Type B pancreatic cell (in vitro differentiated cells): ENCODE measurements at places on chromosomes 11 and 22.

DNA sequence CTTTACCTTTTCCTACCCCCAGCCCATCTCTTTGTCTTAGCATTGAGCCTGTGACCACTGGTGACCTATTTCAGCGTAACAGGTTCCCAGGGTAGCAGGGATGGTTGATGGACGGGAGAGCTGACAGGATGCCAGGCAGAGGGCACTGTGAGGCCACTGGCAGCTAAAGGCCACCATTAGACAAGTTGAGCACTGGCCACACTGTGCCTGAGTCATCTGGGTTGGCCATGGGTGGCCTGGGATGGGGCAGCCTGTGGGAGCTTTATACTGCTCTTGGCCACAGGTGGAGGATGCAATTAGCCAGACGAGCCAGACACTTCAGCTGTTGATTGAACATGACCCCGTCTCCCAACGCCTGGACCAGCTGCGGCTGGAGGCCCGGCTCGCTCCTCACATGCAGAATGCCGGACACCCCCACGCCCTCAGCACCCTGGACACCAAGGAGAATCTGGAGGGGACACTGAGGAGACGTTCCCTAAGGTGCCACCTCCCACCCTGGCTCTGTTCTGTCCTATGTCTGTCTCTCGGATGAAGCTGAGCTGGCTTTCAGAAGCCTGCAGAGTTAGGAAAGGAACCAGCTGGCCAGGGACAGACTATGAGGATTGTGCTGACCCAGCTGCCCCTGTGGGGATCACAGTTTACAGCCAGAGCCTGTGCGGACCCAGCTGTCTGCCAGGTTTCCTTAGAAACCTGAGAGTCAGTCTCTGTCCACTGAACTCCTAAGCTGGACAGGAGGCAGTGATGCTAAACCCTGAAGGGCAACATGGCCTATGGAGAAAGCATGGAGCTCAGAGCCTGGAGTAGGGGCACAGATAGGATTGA, 29.8 kb downstream of the PIK3IP1 start:
- H3K4me1 ChIP-seq, result no peaks in the 10 kb centered on the region
- H3K4me3 ChIP-seq, result no peak overlapping the region
- no peak overlapping the region for H3K27ac ChIP-seq

DNA sequence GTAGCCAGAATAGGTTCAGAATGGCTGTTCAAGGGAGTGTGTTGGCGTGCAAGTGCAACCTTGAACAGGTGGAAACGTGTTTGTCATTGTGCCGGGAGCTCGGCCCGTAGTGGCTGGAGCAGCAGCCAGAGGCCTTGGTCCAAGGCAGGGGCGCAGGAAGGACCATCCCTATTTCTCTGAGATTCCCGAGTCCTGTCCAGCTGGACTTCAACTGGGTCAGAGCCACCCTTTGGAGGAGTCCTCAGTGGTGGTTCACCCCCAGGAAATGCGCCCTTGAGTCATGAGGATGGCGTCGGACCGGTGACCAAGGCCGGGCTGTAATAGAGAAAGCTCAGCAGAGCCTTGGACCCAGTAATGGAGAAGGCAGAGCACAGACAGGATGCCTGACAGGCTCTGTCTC, 1402.0 kb downstream of the BRD1 start:
- H3K36me3 ChIP-seq, result no peaks in the 10 kb centered on the region
- peaks cover 11% of the 10 kb centered on the region for H3K4me1 ChIP-seq
- no peak overlapping the region for H3K27ac ChIP-seq

DNA sequence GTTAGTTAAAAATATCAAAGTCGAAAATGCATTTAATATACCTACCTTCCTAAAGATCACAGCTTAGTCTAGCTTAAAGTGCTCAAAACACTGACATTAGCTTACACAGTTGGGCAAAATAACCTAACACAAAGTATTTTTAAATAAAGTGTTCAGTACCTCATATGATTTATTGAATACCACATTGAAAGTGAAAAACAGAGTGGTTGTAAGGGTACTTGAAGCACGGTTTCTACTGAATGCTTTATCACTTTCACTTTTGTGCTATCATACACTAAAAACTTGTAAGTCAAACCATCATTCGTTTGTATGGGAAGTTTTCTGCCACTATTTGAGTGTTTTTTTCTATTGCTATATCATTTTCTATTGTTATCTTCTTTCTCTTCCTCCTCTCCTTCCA, 36.6 kb downstream of the ZBTB44 start:
- H3K4me3 ChIP-seq, result no peak overlapping the region
- H3K4me1 ChIP-seq, result no peaks in the 10 kb centered on the region
- no peaks in the 10 kb centered on the region for H3K27me3 ChIP-seq
- no peak for DNase-seq

DNA sequence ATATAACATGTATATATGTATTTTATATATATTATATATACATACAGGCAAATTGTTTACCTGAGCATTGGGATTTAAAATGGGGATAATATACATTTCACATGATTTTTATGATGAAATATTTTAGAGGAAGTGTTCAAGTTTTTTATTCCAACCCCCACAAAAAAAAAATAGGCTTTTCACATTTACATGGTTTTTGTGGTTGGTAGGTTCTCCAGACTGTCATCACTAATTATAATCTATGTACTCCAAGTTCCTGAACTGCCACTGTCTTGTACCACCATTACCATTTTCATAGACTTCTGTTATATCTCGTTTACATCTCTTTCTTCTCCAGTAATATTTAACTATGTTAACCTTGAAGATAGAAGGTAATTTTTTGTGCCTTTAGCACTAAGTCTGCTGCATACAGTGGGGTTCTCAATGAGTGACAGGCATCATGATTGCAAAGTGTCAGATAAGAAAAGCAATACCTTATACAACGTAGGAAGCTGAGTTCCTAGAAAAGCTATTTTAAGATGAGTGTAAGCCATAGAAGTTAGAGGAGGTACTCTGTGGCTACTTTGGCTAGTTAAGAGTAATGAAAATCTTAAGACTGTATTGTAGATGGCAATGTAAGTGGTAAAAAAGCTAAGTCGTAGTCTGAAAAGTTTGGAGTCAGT, 5.2 kb downstream of the TMEM126A start:
- H3K4me3 ChIP-seq, result no peak overlapping the region
- peaks cover 11% of the 10 kb centered on the region for H3K4me1 ChIP-seq
- DNase-seq, result no peak

GRCh38 chr11:46112961-46113607, 8.2 kb downstream of the PHF21A start:
- peaks cover 3% of the 10 kb centered on the region for H3K36me3 ChIP-seq
- no peaks in the 10 kb centered on the region for H3K27me3 ChIP-seq
- H3K27ac ChIP-seq, result peak overlapping the region; percentile 81
- H3K4me1 ChIP-seq, result peaks cover 54% of the 10 kb centered on the region
- DNase-seq, result no peak

DNA sequence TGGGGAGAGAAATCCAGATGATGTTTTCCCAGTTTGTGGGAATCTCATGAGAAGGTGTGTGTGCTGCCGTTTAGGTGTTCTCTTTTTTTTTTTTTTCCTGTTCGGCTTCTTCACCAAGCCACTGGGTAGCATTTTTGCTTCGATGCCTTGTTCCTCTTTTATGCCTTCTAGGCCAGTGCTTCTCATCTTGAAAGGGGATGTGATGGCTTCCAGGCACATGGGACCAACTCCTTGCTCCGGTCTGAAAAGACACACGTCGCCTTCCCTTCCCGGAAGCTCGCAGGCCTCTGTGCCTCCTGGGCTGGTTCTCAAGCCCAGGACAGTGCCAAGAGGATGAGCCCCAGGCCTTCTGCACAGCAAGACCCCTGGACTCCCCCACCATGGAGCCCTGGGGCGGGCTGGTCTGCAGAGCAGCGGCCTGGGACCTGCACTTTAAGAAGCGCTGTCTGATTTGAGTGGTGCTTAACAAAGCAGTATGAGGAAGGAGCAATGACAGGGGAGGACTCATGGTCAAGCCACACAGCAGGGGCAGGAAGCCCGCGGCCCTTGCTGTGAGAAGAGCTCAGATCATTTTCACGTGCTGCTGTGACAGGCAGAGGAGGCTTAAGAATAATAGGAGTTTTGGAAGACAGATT, 158.8 kb downstream of the MPPED1 start:
- no peak overlapping the region for H3K27ac ChIP-seq
- DNase-seq, result no peak
- peaks cover 21% of the 10 kb centered on the region for H3K4me1 ChIP-seq
- no peak overlapping the region for H3K4me3 ChIP-seq

GRCh38 chr22:27614006-27614649, 187.4 kb downstream of the MN1 start:
- H3K27me3 ChIP-seq, result peaks cover 19% of the 10 kb centered on the region
- peak overlapping the region; percentile 58 for H3K4me3 ChIP-seq
- no peak for DNase-seq
- H3K27ac ChIP-seq, result no peak overlapping the region
- no peaks in the 10 kb centered on the region for H3K36me3 ChIP-seq

DNA sequence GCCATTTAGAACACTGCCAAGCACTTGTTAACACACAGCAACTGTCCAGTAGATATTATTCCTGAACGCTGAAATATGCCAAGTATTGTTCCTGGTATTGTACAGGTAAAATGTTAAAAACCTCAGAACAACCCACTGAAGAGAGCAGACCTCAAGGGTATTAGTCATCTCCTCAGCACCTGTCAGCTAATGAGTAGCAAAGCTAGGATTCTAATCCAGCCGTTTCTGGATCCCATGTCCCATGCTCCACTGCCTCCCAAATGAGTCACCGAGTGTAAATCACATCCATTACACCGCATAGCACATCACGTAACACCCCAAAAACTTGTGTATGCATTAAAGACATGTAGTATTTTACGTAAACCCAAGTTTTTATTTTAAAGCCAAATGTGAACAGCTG, 705.4 kb upstream of the TENM4 start:
- H3K36me3 ChIP-seq, result no peaks in the 10 kb centered on the region
- DNase-seq, result no peak
- peaks cover 6% of the 10 kb centered on the region for H3K4me1 ChIP-seq
- H3K27ac ChIP-seq, result no peak overlapping the region
